Eye (tissue), 1 donor: ENCODE measurements at places on chromosomes 13 and 19.

- DNase-seq, result no peak
Observed at GRCh38 chr19:35318679-35319448, 10.1 kb upstream of the CD22 start.

- DNase-seq, result peak; percentile 74
Observed at GRCh38 chr13:79749984-79750551, 269.1 kb downstream of the NDFIP2 start.

DNA sequence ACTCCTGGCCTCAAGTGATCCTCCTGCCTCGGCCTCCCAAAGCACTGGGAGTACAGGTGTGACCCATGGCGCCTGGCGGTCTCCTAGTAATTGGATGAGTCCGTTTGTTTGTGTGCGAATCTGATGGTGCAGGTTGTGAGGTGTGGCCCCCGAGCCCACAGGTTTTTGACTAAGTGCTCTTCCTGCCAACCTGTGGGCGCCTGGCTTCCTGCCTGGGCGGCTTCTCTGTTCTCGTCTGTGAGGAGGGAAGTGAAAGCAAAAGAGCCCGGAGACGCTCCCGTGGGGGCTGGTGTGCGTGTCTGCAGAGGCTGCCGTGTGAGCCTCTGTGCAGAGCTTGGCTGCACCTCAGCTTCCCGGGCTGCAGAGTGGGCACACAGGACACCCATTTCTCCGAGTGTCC, 10.0 kb downstream of the ARHGAP45 start:
- DNase-seq, result no peak

DNA sequence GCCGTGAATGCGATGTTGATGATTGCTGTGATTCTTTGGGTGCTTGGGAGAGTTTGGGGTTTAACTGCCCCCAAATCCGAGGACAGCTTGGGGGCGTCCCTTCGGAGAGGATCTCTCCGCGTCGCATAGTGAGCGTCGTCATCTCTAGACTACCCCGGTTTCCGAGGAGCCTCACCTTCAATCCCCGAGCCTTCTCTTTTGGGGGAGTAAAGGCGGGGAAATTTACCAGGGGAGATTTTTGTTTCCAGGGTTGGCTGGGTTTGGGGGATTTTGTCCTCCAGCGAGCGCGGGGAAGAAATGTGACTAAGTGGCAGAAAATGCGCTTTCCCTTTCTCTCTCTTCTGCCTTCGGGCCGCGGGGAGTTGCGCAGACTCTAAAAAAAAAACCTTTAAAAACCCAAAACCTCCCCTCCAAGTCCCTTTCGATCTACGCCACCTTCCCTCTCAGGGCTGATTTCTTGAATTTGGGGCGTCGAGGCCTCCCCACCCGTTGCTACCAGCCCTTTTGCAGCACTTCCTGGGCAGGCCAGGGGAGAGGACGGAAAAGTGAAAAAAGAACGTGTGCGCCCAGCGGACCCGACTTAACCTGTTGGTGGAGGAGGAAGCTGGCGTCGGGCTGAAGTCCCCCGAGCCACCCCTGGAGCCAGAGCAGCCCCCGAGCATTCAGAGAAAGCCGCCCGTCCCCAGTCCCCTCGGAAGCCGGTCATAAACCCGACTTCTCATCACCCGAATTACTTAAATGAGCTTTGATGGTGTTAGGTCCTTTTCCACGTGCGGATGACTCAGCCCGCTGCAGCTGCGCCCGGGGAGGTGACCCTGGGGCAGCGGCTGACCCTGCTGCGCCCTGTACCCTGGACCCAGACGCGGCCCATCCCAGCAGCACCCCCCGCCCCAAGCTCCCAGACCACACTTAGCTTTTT, 17.7 kb downstream of the NFIX start:
- DNase-seq, result peak; percentile 68

GRCh38 chr13:76570510-76570971, 315.7 kb downstream of the KCTD12 start:
- DNase-seq, result peak; percentile 31

DNA sequence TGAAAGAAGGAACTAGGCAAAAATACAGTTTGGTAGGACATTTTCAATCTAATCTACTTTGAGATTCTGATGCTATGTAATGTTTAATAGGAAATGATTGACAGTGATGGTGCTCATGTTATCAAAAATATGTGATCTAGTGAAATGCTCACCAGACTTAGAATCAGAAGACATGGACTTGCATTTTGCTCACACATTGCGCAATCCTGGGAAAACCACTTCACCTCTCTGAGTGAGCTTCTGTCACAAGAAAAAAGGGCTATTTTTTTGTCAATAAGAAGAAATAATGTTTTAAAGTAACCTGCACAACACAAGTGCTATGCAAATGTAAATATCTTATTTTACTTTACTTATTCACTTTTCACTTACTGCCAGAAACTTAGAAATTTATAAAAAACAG, 380.9 kb upstream of the HTR2A start:
- DNase-seq, result no peak

DNA sequence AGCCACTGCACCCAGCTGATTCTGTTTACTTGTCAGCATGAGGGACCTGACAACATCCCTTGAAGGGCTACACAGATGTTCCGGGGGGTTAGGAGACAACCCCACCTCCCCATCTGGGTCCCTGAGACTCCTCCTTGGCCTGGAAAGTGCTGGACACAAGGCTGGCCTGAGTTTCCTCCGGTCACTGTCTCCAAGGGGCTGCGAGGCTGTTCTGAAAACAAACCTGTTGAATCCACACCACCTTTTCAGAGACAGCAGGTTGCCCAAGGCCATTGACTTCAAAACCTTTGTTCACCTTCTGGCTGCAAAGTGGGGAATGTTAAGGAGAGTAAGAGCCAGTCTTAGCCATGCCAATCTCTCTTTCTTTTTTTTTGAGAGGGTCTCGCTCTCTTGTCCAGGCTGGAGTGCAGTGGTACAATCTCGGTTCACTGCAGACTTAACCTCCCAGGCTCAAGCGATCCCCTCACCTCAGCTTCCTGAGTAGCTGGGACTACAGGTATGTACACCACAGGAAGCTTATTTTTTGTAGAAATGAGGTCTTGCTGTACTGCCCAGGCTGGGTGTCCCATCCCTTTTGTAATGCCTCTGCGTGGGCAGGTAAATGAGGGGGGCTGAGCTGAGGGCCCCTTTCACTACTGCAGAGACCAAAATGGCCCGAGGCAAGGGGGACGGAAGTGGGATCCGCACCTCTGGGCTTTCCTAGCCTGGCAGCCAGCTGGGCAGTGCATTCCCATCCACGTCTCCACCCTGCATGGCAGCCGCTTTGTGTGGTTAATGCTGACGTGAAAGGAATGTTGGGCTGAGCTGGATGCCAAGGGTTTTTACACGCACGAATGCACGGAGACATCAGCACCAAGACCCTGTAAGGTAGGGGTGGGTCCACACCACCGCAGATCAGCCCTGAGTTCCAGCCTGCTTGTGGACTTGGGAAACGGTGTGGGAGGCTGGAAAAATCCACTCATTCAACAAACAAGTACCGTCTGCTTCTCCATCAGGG, 1.9 kb upstream of the ZNF628 start:
- peak; percentile 57 for DNase-seq

DNA sequence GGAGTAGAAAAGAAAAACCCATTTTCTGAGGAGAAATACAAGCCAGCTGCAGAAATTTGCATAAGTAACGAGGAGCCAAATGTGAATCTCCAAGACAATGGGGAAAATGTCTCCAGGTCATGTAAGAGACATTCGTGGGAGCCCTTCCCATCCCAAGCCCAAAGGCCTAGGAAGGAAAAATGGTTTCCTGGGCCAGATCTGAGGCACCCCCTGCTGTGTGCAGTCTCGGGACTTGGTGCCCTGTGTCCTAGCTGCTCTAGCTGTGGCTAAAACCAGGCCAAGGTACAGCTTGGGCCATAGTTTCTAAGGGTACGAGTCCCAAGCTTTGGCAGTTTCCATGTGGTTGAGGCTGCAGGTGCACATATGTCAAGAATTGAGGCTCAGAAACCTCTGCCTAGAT, 444.9 kb downstream of the PCDH20 start:
- DNase-seq, result no peak

GRCh38 chr19:11617180-11618062, 20.1 kb downstream of the ZNF627 start:
- DNase-seq, result no peak

DNA sequence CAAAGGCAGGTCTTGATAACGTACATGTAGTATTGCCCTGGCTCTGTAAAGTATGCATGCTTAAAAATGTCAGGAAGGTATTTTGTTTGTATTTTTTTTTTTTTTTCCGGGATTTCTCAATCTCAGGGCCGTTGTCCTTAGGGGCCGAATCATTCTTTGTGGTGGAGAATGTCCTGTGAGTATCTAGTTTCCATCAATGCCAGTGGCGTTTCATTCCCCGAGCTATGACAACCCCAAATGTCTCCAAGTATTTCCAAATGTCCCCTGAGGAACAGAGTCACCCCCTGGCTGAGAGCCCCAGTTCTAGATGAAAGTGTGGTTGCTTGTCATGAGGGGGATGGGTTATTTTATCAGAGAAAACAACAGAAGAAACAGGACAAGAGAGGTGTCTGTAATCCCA, 68.7 kb downstream of the ACSBG2 start:
- DNase-seq, result no peak

- peak; percentile 83 for DNase-seq
Observed at GRCh38 chr13:97627566-97627965, 193.6 kb downstream of the RAP2A start.

DNA sequence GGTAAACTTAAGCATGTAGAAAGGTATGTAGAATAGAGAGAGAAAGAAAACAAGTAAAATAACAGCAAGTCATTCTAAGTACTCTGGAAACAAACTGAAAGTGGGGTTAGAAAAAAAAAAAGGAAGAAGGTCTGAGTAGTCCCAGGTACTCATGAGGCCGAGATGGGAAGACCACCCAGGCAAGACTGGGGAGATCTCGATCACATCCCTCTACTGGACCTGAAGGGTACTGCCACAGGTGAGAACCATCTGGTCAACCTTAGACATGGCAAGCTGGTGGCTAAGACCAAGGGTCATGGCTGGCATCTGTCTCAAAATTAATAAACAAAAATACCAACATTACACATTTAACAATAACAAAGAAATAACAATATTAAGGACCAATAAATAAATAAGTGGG, 36.3 kb upstream of the ZNF724 start:
- DNase-seq, result no peak

DNA sequence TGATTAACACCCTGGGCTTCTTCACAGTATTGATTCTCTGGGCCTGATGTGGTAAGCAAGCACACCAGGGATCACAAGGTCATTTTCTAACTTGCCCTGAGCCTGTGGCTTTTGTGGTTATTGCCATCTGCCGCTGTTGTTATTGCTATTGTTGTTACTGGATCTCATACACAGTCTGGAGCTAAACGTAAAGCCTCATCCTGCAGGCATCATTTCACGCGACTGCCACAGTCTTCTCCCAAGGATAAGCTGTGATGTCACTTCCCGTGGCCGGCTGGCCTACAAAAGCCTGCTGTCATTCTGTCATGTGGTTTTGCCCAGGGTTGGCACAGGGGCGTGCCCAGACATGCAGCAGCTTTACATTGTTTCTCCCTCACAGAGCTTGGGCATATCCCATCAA, 154.0 kb upstream of the GPR12 start:
- peak; percentile 42 for DNase-seq

DNA sequence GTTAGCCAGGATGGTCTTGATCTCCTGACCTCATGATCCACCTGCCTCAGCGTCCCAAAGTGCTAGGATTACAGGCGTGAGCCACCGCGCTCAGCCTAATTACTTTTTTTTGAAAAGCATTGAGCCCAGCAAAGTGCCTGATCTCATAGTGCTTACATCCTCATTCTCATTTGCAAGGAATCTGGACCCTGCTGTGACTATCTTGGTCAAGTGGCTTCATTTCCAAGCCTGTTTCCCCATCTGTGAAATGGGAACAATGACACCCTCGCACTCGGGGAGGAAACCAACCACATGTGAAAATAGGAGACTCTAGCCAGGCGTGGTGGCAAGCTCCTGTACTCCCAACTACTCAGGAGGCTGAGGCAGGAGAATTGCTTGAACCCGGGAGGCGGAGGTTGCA, 1.6 kb upstream of the PLEKHA4 start:
- DNase-seq, result no peak

- DNase-seq, result peak; percentile 42
Observed at GRCh38 chr19:41351339-41352245, 2.1 kb downstream of the TGFB1 start.

DNA sequence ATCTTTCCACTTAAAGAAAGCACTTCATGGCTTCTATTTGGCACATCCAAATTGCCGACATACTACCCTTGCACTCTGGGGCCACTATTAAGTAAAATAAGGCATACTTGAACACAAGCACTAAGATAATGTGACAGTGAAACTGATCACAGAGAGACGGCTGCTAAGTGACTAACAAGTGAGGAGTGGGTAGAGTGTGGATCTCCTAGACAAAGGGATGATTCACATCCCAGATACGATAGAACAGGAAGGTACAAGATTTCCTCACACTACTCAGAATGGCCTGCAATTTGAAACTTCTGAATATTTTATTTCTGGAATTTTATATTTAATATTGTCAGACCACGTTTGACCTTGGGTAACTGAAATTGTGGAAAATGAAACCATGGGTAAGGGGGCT, 1721.8 kb upstream of the SPRY2 start:
- no peak for DNase-seq

- DNase-seq, result no peak
Observed at GRCh38 chr13:113969311-113969972, 4.4 kb downstream of the C13orf46 start.

DNA sequence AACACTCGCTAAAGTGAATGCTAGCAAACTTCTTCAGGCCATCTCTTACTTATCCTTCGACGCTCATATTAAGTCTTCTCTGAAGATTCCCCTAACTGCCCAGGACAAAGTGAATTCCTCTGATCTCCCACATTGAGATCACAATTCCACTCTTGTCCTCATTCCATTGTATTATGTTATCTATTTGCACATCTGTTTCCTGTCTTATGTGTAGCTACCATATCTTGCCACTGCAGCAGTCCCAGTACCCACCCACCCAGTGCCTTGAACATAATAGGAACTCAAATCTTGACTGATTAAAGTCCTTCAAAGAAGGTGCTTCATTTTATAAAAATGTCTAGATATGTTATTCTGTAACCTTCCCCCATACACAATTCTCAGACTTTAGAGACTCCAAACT, 702.3 kb downstream of the DIAPH3 start:
- no peak for DNase-seq

GRCh38 chr13:45393941-45394570, 24.1 kb downstream of the SLC25A30 start:
- DNase-seq, result peak; percentile 61

DNA sequence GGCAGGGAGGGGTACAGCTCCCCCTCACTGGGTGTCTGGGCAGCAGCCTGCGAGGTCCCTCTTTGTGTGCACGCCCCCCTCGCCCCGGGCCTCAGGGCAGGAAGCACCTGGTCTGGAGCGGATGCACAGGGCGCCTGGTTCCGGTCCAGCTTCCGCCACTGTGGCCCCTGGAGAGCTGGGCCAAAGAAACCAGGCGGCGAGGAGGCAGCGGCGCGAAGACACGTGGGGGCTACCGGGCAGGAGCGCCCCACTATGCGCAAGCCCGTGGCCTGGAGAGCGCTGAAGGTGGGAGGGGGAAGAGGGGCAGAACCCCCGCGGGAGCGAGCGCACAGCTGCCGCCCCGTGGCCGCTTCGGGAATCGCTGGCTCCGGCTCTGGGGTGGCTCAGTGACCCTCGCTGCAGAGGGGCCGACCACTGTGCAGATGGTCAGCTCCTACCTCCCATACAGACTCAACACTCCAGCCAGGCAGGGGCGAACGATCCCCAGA, 1.7 kb upstream of the LYL1 start:
- DNase-seq, result no peak
